Stimulated activated CD8-positive, alpha-beta memory T cell treated with anti-CD3 and anti-CD28 coated beads, Interleukin-4, amount 100 ng/mL, for 1 hour (primary cell): ENCODE measurements at places on chromosomes 1 and 21.

GRCh38 chr21:46092811-46093667, 4.9 kb upstream of the COL6A2 start:
- no peak for DNase-seq

DNA sequence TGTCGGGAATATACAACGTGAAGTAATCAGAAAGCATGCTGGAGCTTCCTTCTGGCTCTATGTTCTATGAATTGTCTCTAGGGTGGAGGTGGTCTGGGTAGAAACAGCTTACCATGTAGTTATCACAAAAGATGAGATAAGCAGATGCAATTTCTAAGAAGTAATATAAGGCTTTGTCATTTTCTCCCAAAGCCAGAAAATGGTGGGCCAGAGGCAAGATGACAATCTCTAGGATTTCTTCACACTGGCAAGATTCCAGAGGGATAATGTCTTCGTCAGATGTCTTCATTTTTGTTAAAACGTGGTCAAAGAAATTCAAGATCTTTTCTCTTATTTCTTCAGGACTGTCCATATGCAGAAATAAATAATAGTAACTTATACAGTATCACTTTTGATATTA, 77.7 kb downstream of the ADCY10 start:
- DNase-seq = no peak

- DNase-seq = no peak
Observed at GRCh38 chr1:210332233-210332632, 3.5 kb downstream of the HHAT start.

GRCh38 chr21:16194788-16195537, 465.2 kb downstream of the USP25 start:
- no peak for DNase-seq

- DNase-seq = no peak
Observed at GRCh38 chr1:226066415-226067078, 4.0 kb downstream of the H3-3A start.

GRCh38 chr1:161162052-161162451, 2.8 kb downstream of the USP21 start:
- no peak for DNase-seq

DNA sequence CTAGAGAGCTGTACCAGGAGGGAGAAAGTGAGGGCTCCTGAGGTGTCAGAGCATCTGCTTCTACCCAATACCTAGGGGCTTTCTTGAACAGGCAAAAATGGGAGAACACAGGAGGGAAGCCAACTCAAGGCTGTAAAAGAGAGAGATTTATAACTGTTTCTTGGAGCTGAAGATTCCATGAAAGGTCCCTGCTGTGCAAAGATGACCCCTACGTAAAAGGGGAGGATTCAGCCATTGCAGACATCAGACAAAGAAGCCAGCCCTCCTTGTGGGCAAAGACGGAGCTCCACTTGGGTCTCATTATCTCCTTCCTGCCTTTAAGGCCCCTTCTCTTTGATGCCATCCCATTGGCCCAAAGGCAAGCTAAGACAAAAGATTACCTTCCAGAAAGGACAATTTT, 524.1 kb upstream of the CAMK1G start:
- no peak for DNase-seq

- DNase-seq = no peak
Observed at GRCh38 chr1:221310180-221310579, 430.9 kb downstream of the HLX start.

GRCh38 chr1:215083383-215083961, 935 bp downstream of the KCNK2 start:
- DNase-seq = no peak

- no peak for DNase-seq
Observed at GRCh38 chr21:29827236-29827635, 112.6 kb downstream of the GRIK1 start.

GRCh38 chr21:18387994-18388393, 15.6 kb downstream of the TMPRSS15 start:
- no peak for DNase-seq

GRCh38 chr1:93061895-93062792, 16.9 kb upstream of the MTF2 start:
- no peak for DNase-seq
